EH (cell line): ENCODE measurements at places on chromosomes 6 and 20.

DNA sequence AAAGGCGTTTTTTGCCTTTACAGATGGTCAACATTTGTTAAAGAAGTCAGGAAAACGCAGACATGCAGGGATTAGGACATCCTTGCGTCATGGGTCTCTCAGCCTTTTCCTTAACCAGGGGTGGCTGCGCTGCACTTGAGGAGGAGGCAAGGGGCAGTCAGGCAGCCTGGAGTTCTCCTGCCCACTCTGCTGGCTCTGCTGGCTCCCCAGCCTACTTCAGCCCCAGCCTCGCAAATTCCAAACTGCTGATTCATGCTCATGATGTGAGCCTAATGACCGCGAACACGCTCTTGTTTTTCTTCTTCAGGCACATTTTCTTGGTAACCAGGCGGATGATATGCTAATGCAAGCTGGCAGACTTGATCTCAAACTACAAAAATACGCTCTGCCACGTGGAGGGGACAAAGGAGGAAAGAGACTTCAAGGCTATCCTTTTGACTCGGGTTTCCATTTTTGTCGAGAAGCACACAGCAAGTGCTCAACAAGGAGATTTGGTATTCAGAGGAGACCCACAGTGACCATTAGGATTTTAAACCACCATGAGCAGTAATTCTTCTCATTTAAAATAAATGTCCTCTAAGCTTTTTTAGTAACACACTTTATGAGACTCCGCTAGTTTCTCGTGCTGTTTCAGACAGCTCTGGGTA, 290.3 kb upstream of the STXBP5 start:
- DNase-seq: peak; percentile 99

- DNase-seq: no peak
Measured at GRCh38 chr20:49691818-49692568, 21.7 kb downstream of the B4GALT5 start.

DNA sequence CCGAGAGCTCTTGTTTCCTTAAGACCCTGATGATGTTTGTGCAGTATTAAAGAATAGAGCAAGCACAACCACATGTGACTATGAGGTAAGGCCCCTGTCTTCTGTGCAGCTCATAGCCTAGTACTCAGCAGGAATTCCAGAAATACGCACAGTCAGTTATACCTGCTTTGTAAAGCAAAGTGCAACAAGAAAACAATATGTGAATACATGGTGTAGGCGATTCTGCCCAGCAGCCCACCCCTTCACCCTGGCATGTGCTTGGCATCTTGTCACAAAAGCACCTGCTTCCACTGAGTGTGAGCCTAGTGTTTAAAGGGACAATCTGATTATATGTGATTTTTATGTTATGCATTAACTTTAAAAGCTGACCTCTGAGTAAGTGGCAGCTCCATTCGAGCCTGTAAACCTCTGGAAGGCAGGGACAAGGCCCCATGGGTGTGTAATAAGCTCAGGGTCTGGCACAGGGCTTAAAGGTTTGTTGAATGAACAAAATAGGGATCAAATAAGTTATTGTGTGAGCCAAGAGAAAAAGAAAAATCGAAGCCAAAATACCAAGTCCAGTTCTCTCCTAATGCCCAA, 148.7 kb downstream of the DOK5 start:
- DNase-seq: no peak

GRCh38 chr6:147057705-147058342, 146.4 kb upstream of the STXBP5 start:
- DNase-seq: no peak

GRCh38 chr6:168071620-168072019, 7.4 kb downstream of the FRMD1 start:
- no peak for DNase-seq
